ENCODE measurements at places on chromosomes 6 and 20.

DNA sequence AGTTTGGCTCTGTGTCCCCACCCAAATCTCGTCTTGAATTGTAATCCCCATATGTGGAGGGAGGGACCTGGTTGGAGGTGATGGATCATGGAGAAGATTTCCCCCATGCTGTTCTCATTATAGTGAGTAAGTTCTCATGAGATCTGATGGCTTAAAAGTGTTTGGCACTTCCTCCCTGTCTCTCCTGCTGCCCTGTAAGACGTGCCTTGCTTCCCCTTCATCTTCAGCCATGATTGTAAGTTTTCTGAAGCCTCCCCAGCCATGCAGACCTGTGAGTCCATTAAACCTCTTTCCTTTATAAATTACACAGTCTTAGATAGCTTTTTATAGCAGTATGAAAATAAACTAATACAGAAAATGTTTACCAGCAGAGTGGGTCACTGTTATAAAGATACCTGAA is 577.6 kb downstream of the UTRN start:
- DNase-seq: no peak

- no peak for DNase-seq
Observed at GRCh38 chr20:63531686-63532448, 5.3 kb downstream of the PTK6 start.

- no peak for DNase-seq
Observed at GRCh38 chr6:116386581-116387299, 16.0 kb downstream of the DSE start.

DNA sequence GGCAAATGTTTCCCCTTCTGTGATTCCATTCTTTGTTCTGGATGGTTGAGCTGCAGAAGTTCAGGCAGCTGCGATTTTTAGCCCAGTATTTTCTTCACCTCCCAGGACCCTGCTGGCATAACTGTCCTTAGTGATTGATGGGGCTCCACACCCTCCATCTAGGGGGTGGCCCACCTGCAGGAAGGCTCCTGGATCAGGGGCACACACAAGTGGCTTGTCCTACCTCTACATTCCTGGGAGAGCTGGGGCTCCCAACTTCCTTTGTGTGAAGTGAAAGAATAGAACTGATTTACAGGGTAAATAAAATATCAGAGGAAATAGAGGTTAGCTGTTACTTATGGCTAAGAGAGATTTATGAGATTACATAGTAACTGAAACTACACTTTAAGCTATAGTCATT is 129.5 kb upstream of the MAP3K7 start:
- DNase-seq: no peak

DNA sequence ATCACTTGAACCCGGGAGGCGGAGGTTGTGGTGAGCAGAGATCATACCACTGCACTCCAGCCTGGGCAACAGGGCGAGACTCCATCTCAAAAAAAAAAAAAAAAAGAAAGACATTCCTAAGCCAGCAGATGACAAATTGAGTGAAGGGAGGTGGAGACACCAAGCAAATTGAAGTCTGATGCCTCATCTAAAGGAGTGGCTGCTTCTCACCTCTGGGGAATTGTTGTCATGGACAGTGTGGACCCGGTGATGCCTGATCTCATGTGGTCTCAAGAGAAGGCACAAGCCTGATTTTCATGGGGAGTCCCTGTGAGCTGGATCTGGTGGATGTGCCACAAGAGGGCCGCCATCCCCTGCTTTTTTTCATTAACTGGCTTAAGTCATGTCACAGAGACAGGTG is 272.0 kb downstream of the ZNF217 start:
- no peak for DNase-seq

Data from urinary bladder (tissue), 4 donors.